NCI-H510A (cell line): ENCODE measurements at places on chromosomes 2 and 18.

DNA sequence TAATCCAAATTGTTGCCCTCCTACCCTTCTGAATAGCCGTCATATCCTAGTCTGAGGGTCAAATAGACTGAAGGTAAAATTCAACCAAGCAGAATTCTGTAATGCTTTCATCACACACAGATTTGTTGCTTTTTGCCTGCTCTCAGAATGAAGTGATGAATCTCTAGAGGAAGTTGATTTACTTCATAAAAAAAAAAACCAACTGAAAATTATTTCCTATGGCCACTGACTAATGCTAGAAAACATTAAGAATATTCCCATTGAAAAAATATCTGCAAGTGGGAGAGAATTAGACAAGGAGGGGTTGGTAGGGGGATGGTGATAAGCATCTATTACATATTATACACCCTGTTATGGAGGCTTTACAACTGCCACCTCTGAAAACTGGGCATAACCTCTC is 2.3 kb upstream of the IL1RL2 start:
- DNase-seq, result no peak

DNA sequence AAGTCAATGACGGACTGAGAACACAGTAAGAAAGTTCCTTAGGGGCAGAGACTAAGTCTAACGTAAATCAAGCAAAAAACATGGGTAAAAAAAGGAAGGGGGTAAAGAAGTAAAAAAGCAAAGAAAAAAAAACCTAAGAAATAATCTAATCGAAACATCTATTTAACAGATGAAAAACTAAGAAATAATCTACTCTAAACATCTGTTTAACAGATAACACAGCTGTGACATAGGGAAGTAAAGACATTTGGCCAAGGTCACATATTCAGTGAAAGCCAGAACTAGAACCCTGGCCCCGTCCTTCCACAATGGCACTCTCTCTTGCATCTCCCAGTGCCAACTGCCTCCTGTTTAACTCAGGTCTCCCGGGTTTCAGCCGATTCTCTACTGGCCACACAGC is 48.1 kb downstream of the PSD4 start:
- DNase-seq, result no peak

DNA sequence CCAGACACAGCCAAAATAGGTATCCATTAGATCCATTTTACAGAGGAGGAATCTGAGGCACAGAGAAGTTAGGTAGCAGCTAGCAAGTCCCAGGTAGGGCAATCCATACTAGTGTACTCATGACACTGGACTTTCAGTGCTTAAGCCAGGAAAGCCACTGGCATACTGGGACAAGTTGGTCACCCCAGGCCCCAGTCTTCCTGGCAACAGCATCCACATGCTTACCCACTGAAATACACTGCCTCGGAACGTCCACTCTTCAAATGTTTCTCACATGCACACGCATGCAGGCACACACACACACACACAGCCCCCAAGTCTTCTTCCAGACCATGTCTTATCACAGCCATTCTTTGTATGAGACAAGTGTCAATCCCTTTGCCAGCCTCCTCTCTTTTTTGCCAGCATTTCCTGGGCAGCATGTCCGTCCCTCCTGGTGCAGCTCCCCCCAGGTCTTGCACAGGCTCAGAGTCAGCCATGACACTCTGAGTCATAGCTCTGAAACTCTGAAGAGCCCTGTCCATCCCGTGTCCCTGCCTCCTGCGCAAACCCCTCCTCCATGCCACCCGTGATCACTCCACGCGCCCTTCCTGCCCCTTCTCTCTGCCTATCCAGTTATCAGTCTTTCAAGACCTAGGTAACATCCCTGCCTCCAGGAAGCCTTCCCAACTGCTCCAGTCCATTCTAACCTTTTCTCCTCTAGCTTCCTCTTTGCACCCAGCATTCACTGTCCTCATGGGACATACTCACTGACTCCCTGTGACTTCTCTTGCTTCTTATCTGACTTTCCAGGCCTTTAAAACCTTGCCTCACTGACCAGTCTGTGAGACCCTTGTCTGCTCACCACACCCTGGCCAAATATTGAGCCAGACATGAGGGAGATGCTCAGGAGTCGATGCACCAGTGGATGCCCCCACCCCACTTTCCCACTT is 10.9 kb upstream of the TEX261 start:
- DNase-seq, result no peak

DNA sequence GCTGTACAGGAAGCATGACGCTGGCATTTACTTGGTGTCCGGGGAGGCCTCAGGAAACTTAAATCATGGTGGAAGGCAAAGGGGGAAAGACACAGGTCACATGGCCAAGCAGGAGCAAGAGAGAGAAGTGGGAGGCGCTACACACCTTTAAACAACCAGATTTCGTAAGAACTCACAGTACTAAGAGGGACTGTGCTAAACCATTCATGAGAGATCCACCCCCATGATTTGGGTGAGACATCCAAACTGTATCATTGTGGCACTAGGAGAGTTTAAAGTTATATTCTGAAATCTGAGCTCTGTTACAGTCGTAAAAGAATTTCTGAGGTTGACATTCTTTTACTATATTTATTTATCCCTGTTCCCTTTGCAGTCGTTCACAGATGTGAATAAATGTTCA is 116.6 kb downstream of the ICA1L start:
- no peak for DNase-seq

DNA sequence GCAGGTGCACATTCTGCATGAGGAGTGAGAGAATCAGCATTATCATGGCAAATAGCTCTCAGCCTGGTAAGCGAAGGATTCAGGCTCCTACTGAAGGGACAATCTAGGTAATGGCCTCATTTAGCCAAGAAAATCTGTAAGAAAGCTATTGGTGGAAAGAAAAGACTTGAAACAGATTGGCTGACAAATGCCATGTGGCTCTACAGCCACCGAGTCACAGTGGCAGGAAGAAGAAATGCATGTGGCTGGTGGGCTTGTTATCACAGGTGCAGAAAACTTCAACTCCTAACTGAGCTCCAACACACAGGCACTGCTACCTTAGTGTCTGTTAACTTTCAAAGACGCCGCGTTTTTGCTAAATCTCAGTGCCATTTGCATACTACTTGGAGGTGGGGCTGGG is 60.6 kb upstream of the REV1 start:
- no peak for DNase-seq

DNA sequence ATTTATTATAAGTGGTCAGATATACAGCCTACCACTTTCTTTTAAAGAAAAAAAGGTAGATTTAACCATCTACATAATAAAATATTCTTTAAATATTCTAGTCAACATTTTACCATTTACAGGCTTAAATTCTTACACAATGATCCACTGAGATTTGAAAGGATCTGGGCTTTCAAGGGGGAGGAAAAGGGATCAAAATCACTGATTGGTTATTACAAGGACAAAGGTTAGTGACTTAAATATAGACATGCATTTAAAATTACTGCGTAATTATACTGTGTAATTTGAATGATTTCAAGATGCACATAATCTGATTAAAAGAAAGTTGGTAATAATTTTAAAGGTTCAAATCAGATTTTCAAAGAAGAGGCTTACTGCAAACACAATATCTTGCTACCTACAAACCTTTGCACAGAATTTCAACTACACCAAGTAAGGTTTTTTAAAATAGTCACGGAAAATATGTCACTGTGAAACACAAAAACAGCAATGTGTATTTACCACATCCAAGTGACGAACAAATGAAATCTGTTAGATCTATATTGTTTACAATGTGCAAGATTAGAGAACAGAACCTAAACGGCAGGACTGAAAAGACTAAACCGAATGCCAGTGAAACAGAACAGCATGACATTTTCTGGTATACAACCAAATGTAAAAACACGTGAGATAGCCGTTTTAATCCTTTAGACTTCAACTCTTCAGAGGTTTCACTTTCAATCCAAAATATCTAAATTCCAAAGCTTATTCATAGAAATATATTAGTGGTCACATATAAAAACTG is 40.8 kb downstream of the RTN4 start:
- no peak for DNase-seq

- DNase-seq, result peak; percentile 54
Observed at GRCh38 chr2:238108423-238109183, 8.5 kb downstream of the ESPNL start.

- no peak for DNase-seq
Observed at GRCh38 chr2:668000-668398, 9.2 kb downstream of the TMEM18 start.

DNA sequence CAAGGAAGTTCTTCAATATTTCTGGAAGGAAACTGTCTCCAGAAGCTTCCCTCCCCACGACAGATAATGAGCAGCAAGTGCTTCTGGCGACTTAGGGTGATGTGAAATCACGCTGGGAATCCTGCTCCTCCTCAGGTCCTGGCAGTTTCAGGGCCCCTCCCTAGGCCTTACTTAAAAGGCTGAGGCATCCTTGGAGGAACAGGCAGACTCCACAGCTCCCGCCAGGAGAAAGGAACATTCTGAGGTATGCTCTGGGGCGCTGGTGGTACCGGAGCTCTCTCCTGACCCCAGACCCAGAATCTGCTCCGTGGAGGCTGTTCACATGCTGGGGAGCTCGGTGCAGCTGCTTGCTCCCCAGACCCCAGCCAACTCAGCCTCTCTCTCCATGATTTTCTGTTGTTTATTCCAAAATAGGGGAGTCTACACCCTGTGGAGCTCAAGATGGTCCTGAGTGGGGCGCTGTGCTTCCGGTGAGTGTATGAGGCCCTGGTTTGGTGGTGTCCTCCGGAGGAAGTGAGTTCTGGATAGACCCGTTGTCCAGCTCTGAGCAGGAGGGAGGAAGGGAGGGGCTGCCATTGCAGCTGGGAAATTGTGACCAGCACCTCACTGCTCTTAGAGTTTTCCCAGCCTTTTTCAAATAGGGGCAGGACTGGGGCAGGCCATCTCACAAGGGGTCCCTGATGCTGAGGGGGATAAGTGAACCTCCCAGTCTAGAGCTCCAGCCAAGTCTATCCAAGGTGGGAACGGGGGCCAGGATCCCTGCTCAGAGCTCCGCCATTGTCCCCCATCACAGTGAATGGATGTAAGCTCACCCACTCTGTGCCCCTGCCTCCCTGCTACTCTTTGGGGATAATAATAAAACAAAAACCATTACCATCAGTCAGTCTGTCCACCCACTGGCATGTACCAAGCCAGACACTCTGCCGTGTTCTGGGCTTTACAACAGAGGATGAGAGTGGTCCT is at the start of gene IL36RN:
Gene IL36RN, plus strand, starts transcription at position 201 of the 963 bp plus-strand sequence. Its CDS starts 241 bp downstream, at position 442.
- DNase-seq, result no peak

GRCh38 chr2:120283649-120284048 is 31.0 kb downstream of the RALB start:
- no peak for DNase-seq

GRCh38 chr2:218788529-218789255 is 6.7 kb downstream of the CYP27A1 start:
- no peak for DNase-seq

DNA sequence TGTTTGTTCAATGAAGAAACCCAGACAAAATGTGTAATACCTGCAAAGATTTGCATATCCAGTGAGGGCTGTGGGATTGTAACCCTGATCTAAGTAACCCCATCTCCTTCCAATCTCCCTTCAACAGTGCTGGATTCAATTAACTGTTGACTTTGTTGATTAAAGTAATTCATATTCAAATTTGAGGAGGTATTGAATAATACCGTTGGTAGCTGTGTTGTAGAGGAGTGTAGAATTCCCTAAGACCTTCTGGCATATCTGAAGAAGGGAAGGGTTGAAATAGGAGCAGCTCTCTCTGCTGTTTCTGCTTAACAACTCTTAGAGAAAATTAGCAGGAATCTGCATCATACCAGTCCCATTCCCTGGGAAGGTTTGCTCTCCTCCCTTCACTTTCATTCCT is 28.2 kb downstream of the MAIP1 start:
- DNase-seq, result no peak

- no peak for DNase-seq
Observed at GRCh38 chr2:18856765-18857164, 267.4 kb upstream of the NT5C1B start.

DNA sequence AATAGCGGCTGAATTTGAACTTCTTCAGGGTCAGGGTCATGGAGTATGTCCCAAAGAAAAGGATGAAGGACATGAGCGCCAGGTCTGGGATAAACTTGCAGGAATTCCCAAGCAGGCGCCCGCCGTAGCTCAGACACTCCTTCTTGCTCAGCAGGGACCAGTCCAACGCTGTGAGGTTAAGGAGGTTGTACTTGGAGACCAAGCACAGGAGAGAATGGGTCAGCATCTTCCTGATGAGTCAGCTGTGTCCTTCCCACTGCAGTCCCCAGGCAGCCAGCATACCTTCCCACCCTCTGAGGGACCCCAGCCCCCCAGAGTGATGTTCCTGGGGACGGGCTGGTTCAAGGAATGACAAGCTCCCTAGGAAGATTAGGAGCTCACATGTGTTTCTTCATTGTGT is 40.9 kb downstream of the MTHFD2 start:
- no peak for DNase-seq

DNA sequence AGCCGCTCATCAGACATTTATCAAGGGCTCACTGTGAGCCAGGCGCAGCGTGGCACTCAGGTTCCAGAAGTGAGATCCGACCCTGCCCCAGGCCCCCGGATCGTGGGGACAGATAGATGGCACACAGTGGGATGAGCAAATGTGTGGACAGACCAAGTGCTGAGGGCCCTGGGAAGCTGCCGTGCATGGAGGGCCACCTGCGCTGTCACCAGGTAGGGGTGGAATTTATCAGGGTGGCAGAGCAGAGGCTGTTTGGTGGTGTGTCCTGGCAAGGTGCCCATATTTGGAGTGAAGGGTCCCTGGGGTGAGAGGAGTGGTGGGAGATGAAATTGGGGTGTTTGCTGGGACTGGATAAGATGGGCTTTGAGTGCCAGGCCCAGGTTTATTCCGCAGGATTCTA is 92.8 kb upstream of the HS6ST1 start:
- DNase-seq, result no peak

DNA sequence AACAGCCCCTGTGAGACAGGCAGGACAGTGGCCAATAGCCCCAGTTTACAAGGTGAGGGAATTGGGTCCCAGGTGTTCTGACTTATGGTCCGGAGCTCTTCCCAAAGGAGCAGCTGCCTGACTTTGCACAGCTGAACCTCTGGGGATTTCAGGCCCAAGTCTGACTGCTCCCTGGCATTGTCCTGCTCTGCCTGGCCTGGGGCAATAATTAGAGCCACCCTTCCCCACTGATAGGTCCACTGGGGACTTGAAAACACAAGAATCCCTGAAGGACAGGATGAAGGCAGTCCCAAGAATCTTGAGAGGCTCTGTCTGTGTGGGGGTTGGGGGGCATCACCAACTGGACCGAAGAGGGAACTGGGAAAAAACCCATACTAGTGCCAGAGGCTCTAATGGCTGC is 3.7 kb upstream of the FEV start:
- DNase-seq, result no peak

- peak; percentile 63 for DNase-seq
Observed at GRCh38 chr2:39778775-39779340, at the start of gene THUMPD2. THUMPD2 (minus strand) TSS chr2:39779258; CDS start chr2:39779239, 19 bp downstream.

DNA sequence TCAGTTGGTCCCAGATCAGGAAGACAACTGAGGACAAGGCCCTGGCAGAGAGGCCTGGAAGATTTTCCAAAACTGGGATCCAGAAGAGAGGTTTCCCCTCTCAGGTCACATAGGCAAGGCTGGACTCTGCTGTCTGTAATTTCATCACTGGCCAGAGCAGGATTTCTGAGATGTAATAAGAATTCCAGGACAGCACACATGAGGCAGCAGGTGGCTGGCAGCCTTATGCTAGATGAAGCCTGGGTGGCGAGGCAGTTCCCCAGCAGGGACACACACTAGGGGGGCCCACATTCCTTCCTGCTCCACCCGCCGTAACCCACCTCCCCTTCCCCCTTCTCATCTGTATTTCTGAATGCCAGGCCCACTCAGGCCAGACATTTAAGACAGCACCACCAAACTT is 98.6 kb downstream of the HNRNPLL start:
- no peak for DNase-seq
